Activated naive CD4-positive, alpha-beta T cell treated with anti-CD3 and anti-CD28 coated beads for 36 hours (primary cell): ENCODE measurements at places on chromosomes 6 and 20. TPM values are rescaled to one million over a fixed set of nuclear protein-coding genes. Genes with fewer than 3 reads are reported as not detected.

Gene NTSR1
- total RNA-seq = not detected

Gene CLPSL1
- not detected for total RNA-seq

DNA sequence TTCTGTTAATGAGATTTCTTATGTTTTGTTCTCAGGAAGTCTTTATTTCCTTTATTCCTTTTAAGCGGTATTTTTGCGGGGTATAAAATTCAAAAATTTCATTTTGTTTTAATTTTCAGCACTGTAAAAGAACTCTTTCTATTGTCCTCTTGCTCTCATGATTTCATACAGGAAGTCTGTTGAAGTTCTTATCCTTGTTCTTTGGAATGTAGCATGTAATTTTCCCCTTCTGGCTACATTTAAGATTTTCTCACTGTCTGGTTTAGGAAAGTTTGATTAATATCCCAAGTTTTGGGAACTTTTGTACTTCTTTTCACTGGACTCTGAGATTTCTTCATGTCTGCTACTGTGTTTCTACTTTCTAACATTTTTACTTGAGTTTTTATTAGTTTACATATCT lies 581.4 kb upstream of the GJE1 start:
- no peak overlapping the region for H3K4me3 ChIP-seq
- peaks cover 6% of the 10 kb centered on the region for H3K4me1 ChIP-seq
- no peaks in the 10 kb centered on the region for H3K27me3 ChIP-seq
- DNase-seq = no peak
- peaks cover 9% of the 10 kb centered on the region for H3K36me3 ChIP-seq

DNA sequence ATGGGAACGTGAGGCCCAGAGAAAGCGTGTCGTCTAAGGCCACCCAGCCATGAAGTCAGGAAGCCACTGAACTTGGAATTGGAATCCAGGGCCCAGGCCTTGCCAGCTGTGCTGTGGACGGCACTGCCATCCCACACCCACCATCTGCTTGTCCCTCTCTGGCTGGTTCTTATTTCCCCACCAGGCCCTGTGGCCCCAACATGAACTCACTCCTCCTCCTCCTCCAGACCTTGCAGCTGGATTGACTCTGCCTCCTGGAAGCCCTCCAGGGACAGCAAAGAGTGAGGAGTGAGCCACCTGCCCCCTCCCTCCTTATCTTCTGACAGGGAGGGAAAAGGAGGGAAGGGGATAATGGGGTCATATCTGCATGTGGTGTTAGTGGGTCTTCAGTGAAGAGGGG lies 16.0 kb upstream of the IP6K3 start:
- no peaks in the 10 kb centered on the region for H3K27me3 ChIP-seq
- no peaks in the 10 kb centered on the region for H3K4me1 ChIP-seq
- no peak for DNase-seq
- no peak overlapping the region for H3K27ac ChIP-seq
- no peak overlapping the region for H3K4me3 ChIP-seq
- no peaks in the 10 kb centered on the region for H3K36me3 ChIP-seq
